ENCODE measurements at places on chromosomes 4 and X.

DNA sequence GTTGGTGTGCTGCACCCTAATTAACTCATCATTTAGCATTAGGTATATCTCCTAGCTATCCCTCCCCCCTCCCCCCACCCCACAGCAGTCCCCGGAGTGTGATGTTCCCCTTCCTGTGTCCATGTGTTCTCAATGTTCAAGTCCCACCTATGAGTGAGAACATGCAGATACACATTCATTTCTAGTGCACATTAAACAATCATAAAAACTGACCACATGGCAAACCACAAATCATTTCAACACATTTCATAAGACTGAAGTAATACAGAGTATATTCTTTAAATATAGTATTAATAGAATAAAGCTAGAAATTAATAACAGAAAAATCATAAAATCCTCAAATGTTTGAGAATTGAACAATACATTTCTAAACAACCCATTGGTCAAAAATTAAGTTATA is 34.1 kb downstream of the PRKG2 start:
- no peak for DNase-seq

GRCh38 chr4:72828864-72829263 is 240.7 kb downstream of the COX18 start:
- no peak for DNase-seq

GRCh38 chr4:2350982-2351381 is 67.5 kb downstream of the ZFYVE28 start:
- DNase-seq = no peak

DNA sequence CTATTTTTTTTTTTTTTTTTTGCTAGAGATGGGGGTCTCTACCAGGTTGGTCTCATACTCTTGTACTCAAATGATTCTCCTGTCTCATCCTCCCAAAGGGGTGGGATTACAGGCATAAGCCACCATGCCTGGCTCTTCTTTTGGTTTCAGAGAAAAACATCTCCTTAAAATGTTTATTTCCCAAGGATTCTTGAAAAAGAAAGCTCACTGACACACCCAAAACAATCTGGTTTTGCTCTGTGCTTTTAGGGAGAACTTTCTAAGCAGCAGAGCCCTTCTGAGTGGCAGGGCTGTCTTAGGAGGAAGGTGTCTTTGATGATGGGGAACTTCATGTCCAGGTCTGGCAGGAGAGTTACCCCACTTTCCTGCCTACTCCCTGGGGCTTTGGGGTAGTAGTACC is 1.2 kb downstream of the SOD3 start:
- no peak for DNase-seq

DNA sequence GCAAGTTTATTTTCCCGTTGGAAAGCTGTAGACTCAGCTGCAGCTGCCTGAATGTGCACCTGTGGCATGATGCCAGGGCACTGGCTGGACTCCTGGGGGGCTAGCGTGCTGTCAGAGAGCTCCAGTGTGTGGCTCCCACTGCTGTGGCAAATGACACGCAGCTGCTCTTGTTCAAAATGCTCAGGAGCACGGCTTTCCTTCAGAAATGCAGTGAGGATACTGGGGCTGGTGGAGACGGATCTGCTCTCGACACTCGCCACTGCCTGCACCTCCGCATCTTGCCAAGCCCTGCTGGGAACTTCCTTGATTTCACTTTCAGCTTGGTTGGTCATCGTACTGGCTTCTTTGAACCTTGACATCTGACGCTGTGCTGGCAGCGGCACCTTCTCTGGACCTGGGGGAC is 58.7 kb downstream of the GPRIN3 start:
- DNase-seq = no peak

DNA sequence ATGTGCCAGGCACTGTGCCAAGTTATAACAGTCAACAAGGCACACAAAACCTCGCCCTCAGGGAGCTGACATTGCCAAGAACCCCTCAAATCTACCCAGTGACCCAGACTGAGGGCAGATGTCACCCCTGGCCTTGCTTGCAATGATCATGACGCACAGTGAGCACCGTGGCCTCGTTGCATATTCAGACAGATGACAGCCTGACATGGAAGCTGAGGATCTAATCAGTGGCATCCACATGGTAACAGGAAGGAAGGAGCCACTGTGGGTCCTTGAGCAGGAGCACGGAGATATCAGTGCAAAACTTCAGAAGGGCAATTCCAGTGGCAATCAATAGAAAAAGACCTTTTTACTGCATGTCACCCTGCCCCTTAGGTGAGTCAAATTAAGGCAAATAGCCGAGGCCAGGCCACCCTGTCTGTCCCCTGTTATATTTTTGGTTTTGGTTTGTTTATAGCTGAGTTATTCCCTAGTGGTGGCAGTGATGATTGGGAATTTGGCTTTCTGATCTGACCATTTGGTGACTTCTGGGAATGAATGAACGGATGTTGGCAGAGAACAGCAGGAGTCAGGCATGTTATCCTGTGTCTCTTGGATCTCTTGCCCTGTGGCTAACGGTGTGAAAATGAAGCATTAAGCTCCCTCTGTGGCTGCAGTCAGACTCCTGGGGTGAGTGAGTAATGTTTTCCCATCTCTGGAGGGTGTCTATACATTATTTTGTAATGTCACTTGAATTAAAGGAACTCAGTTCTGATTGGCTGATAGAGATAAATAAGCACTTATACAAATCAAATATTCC is 20.4 kb downstream of the WDR13 start:
- no peak for DNase-seq

DNA sequence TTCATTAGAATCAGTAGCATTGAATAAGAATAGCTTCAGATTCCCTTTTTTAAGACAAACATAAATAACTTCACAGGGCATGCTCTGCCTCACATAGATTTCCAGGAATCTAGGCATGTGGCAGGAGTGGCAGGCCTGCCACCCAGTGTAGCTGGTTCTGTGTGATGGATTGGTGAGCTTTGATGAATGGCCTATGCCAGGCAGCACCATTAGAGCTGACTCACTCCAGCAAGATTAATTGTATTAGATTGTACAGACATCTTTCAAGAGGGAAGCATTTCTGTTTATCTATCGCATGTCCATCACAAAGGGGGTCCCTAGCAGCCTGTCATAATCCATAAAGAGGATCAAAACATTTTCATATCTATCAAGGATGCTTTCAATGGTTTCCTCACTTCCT is 71.9 kb downstream of the NAA11 start:
- no peak for DNase-seq

DNA sequence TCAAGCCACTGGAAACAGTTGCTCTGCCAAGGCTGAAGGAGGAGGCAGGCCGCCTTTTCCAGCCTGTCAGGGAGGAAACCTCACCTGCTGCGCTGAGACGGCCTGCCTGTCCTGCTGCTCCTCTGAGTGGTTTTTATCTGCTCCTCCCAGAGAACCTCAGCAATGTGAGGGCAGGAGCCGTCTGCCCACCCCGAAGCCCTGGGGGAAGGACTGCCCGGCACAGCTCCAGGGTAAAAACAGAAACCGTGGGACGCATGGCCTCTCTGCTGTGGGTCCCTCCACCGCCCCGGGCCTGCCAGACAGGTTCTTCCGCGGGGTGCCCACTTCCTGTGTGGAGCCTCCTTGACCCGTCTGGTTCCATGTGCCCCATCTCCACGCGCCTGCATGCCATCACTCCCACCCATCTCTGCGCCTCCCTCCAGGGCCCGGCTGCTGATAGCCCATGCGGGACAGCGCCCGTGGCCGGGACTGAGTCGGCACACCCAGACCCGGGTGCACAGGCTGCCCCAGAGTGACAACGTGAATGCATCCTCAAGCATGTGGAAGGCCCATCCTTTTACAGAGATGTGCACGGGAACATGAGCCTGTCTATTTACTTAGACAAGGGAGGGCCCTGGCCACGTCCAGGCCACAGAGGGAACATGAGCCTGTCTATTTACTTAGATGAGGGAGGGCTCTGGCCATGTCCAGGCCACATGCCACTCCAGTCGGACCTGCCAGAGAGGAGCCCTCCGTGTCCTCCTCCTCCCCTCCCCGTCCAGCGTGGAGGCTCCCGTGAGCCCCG is 4.0 kb upstream of the SLC49A3 start:
- no peak for DNase-seq

DNA sequence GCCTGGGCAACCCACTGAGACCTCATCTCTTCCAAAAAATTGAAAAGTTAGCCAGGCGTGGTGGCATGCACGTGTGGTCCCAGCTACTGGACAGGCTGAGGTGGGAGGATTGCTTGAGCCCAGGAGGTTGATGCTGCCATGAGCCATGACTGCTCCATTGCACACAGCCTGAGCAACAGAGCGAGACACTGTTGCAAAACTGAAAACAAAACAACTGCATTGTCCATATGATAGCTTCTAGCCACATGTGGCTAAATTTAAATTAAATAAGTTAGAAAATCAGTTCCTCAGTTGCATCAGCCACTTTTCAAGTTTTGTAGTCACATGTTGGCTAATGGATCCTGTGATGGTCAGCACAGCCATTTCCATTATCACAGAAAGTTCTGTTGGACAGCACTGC is 67.9 kb downstream of the GAB1 start:
- DNase-seq = no peak

Data from HS-27A (cell line).